ENCODE measurements at places on chromosomes 7 and 10. TPM values are rescaled to one million over a fixed set of nuclear protein-coding genes. Genes with fewer than 3 reads are reported as not detected.
A peak's percentile ranks its signal among the peaks of the same experiment; 100 is the strongest.

Gene CARD11
- 0.87 TPM for total RNA-seq

Gene HOXA10
- not detected for total RNA-seq

DNA sequence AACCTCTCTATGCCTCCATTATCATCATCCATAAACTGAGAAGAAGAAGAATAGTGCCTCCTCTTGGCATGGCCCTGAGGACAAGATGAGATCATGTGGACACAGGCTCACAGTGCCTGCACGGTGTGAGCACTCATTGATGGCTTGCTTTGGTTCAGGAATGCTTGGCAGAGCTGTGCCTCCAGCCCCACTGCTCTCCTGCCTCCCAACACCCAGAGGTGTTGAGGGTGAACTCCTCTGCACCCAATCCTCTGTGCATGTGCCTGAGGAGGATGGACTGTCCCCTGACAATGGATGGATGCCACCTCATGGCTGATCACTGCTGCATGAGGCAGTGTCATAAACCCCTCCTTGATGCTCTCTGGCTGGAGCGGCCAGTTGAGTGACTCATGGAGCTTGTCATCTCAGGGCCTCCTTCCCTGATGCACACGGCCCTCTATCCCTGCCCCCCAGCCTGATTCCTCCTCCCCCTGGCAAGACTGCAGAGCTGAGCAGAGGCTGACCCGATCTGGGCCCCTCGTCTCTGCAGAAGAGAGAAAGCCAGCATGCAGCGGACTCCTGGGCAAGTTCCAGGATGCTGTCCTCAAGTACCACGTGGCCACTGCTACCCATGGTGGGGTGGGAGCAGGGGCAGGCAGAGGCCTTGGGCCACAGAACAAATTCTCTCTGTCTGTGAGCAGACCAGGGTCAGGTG, 136.3 kb downstream of the KCNMA1 start:
- DNase-seq = no peak

- no peak for DNase-seq
Observed at GRCh38 chr10:72012796-72013195, 48.6 kb downstream of the CHST3 start.

- peak; percentile 80 for DNase-seq
Observed at GRCh38 chr10:123573236-123574108, 92.7 kb upstream of the GPR26 start.

GRCh38 chr10:63579371-63580014, 58.3 kb downstream of the REEP3 start:
- DNase-seq = no peak

DNA sequence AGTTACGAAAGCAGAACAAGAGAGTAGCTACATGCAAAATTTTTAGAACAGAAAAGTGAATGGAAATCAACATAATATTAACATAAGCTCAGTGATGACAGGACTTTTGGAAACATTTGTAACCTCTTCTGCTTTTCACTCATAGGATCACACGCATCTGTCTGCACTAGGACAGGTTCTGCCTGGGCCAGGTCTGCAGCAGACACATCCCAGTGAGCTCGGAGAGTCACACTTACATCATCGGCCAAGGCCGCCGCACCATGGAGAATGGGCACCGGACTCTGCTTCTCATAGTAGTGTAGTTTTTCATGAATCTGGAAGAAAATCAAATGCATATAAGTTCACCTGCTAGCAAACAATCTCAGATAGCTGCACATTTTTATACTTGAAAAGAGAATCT, 150.9 kb upstream of the ODAD2 start:
- DNase-seq = no peak

GRCh38 chr10:116690356-116691322, 51.7 kb downstream of the HSPA12A start:
- peak; percentile 72 for DNase-seq

- no peak for DNase-seq
Observed at GRCh38 chr7:10034843-10035556, 938.7 kb upstream of the PHF14 start.

DNA sequence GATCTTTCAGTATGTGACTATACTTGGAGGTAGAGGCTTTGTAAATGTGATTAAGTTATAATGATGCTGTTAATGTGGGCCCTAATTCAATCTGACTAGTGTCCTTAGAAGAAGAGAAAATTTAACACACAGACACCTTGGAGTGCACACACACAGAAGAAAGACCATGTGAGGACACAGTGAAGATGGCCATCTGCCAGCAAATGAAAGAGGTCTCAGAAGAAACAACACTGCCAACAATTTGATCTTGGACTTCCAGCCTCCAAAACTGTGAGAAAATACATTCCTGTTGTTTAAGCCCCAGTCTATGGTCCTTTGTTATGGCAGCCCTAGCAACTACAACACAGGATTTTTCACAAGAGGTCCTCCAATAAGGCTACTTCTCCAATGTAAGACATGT, 120.9 kb upstream of the ABCB5 start:
- DNase-seq = no peak

- no peak for DNase-seq
Observed at GRCh38 chr10:6787718-6788117, 207.6 kb upstream of the PRKCQ start.

Gene LRIT1
- total RNA-seq = not detected

Gene GPR15LG
- not detected for total RNA-seq

DNA sequence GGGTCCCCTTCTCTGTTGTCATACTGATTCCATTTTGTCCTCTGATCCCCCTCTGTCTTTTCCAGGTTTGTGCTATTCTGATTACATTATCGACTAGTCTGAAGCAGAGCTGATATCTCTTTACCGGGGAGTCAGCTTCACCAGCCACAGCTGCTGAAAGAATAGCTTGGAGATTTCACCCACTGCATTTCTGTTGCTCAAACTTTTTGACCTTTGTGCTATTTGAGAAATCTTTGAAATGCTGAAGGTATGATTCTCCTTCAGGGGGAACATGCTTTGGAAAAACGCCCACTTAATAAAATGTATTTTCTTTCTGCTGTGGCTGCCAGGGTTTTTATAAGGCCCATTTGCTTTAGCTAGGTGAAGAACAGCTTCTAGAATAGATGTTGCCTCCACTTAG, 197.8 kb upstream of the TCF7L2 start:
- no peak for DNase-seq

DNA sequence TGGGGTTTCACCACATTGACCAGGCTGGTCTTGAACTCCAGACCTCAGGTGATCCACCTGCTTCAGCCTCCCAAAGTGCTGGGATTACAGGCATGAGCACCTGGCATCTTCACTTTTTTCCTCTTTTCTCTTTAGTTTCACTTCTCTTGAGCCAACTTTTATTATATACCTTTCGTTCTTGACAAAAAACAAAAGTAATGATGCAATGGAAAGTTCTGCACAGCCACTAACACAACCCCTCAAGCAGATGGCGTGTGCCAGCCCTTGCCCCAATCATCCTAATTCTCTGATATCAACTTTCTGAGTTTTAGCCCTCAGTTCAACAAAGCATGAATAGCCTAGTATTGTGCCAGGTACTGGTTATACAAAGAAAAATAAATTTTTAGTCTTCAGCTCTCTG, 223.6 kb downstream of the CHCHD3 start:
- no peak for DNase-seq

Gene PTEN
- total RNA-seq = 50.5 TPM

Gene WEE2
- not detected for total RNA-seq

Gene CREB3L2
- total RNA-seq = 10.7 TPM

Gene SLC25A28
- 15.3 TPM for total RNA-seq

Gene TRIM73
- 4.4 TPM for total RNA-seq

DNA sequence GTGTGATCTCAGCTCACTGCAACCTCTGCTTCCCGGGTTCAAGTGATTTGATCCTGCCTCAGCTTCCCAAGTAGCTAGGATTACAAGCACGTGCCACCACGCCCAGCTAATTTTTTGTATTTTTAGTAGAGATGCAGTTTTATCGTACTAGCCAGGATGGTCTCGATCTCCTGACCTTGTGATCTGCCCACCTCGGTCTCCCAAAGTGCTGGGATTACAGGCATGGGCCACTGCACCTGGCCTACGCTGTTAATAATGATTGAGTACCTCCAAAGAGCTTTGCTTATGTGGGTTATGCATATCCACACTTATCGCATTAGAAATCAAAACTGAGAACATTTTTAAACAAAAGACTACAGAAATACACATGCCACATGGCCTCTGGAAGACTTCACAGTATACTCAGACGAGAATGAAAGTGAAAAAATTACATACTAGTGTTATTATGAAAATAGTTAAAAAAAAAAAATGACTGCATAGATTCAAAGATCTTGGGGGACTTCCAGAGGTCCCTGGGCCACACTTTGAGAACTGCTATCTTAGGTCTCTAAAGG, 25.4 kb downstream of the RPP38 start:
- no peak for DNase-seq

Gene LGI1
- total RNA-seq = 20.2 TPM

Gene TRIM50
- not detected for total RNA-seq

DNA sequence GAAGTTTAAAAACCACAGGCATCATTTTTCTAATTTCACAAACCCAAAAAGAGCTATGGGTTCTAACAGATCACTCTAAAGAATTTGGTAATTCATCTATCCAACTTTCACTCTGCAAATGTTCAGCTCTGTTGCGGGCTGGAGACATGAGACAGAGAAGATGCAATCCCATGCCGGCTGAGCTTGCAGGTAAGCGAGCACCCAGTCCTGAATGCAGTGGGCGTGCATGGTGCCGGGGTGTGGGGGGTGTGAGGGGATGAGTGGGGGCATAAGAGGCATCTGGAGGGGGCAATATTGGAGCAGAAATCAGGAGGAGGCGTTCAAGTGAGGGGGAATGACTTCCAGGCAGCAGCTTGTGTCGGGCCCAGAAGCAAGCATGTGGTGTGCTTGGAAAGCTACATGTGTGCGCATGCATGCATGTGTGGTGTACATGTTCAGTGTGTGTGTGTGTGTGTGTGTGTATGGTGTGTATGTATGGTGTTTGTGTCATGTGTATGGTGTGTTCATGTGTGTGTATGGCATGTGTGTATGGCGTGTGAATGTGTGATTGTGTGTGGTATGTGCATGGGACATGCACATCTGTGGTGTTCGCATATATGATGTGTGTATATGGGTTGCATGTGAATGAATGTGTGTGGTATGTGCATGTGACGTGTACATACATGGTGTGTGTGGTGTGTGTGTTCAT, 172.9 kb downstream of the PRKCQ start:
- DNase-seq = no peak

GRCh38 chr7:50481867-50482266, 31.7 kb upstream of the FIGNL1 start:
- DNase-seq = no peak

- DNase-seq = peak; percentile 36
Observed at GRCh38 chr10:85152496-85152895, 824.1 kb downstream of the CCSER2 start.

- peak; percentile 54 for DNase-seq
Observed at GRCh38 chr10:77403761-77404160, 233.8 kb downstream of the KCNMA1 start.

DNA sequence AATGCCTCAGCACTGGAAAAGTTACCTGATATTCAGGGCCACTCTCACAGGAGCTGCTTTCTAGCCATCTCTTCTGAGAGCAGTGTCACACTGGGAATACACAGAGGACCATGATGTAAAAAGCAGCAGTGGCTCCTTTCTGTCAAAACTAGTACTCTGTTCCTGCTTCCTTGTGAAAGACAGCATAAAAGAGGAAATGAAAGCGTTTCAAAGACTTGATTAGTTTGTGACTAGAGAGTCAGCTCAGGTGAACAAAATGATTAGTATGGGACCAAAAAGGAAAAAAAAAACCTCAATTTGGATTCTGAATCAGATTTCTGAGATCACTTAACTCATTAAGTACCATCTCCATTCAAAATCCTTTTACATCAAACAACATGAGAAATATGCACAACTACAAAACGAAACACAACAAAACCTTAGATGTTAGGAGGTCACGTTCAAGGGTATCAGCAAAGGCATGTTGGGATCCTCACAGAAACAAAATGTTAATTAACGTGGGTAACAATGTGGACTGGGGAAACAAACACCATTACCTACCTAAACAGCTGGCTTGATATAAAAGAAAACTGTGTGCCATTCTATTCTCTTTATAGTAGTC, 103.7 kb downstream of the MACC1 start:
- DNase-seq = no peak

Gene CPA4
- total RNA-seq = not detected

DNA sequence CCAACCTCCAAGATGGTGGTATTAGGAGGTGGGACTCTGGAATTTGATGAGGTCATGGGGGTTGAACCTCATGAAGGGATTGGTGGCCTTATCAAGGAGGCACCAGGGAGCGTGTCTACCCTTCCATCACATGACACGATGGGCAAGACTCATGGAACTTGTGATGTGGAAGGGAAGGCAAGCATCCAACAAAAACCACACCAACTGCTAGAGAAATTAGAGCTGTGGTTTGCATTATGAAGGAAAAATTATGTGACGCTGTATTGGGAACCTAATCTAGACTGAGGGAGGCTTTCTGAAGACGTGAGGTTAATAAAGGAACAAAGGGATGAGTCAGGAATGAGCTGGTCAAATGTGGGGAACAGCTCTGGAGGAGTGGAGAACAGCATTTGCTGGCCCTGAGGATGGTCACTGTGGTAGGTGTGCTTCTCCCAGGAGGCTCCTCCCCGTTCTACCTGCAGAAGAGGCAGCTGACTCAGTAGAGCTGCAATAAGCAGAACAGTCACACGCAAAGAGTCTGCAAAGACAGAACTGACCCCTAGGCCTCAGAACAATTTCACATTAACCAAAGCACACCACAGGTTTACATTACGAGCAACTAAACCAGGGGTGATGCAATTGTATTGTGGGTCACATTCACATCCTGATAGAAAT, 236.6 kb upstream of the GRB10 start:
- no peak for DNase-seq

Gene NUTM2E
- total RNA-seq = 0.09 TPM

Gene AGR3
- not detected for total RNA-seq

Gene NXPH1
- total RNA-seq = not detected

- DNase-seq = no peak
Observed at GRCh38 chr10:93211991-93212390, 138.3 kb downstream of the CYP26A1 start.

Gene OR9A2
- total RNA-seq = not detected

GRCh38 chr7:36615852-36616540, 108.3 kb downstream of the AOAH start:
- DNase-seq = peak; percentile 38

GRCh38 chr7:7739204-7740036, 21.0 kb upstream of the RPA3 start:
- DNase-seq = peak; percentile 49

Gene AKR1C2
- total RNA-seq = 1.8 TPM

GRCh38 chr10:67976292-67977245, 92.1 kb downstream of the SIRT1 start:
- peak; percentile 31 for DNase-seq
